H4 (cell line): ENCODE measurements at places on chromosomes 16 and 17.

DNA sequence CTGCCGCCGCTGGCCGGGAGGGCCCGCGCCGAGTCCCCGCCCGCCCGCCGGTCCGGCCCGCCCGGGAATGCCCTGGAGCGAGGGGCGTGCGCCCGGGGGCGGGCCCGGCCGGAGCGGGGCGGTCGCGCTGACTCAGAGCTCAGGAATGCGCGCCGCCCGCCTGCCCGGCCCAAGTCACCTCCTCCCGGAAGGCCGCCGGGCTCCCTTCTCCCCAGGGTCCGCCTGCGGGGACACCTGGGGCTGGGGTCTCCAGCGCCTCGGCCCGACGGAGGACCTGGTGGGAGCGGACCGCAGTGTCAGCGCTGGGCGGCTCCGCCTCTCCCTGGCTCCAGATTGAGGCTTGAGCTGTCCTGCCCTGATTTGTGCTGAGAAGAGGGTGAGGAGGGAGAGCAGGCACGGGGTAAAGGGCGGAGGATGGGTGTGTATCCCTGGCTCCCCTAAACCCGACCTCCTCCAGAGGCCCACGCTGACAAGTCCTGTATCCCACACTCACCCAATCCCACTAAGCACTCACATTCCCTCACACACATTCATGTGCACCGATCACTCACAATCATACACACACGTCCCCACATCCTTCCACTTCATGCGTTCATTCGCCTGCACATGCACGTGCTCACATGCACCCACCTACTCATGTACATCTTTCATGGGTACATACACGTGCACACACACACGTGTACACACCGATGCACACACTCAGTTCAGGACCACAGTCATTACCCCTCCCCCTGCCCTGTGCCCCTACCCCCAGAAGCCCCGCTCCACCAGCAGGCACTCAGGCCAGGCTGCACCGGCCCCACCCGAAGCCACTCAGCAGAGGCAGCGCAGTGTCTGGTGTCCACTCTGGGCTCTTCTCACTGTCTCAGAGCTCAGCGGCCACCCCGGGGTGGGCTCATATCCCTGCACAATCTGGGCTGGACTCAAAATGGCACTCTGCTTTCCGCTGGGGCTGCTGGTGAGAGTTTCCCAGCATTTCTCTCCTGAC lies at the start of gene RHBDF1:
Gene RHBDF1 (minus strand): TSS at position 71 of the 988 bp plus-strand sequence. CDS start 7,616 bp downstream, outside the sequence.
- no peak for DNase-seq

GRCh38 chr17:83117583-83117982 lies 38.2 kb downstream of the METRNL start:
- no peak for DNase-seq

DNA sequence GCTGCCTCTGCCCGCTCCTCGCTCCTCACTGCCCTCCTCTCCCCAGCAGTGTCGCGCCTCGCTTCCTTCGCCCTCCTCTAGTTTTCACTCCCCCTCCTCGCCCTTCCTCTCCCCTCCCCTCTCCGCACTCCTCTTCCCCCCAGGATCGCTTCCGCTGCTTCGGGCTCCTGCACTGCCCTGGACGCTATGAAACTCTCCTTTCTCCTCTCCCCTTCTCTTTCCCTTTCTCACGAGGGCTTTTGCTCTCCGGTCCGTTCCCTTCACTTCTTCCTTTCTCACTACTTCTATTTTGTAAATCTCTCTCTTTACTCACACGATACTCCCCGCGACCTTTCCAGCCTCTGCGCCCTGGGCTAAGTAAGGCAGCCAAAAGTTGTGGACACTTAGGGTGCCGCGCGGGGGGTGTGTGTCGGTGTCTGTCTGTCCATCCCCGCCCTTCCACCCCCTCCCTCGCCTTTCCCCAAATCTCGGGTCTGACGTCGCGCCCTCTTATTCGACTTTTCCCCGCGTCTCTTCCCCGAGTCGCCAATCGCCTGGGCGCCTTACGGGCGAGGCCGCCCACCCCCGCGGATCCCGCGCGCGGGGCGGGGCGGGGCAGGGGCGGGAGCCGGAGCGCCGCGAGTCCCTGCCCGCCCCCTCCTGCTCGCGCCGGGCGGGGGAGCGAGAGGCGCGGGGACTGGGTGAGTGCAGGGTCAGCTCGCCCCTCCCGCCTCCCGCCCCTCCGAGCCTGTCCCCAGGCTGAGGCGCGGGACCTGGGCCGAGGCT lies at the start of gene IRX3:
Gene IRX3 (minus strand): TSS at position 422 of the 765 bp plus-strand sequence. CDS start 737 bp downstream, outside the sequence.
- DNase-seq: peak; percentile 83

GRCh38 chr16:14314116-14314515 lies 243.0 kb downstream of the MRTFB start:
- DNase-seq: no peak

GRCh38 chr16:89828199-89828869 lies at the start of gene SPIRE2:
TSS of gene SPIRE2 (plus strand) at chr16:89828475. CDS start at chr16:89828551, 76 bp downstream.
- peak; percentile 59 for DNase-seq

DNA sequence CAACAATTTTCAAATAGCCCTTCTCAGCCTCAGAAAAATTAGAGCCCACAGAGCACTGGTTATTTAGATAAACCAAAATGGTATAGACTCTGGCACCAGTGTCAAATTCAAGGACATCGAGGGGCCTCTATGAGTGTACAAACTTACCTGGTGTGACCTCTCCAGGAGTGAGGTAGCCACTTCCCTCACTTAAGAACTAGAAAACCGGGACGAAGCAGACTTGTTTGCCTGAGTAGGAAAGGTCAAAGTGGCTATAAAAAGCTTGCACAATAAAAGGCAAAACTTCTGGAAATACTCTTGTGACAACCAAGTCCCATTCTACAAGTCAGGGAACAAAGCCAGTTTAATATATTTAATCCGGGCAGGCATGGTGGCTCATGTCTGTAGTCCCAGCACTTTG lies 39.2 kb upstream of the PRSS54 start:
- DNase-seq: no peak

DNA sequence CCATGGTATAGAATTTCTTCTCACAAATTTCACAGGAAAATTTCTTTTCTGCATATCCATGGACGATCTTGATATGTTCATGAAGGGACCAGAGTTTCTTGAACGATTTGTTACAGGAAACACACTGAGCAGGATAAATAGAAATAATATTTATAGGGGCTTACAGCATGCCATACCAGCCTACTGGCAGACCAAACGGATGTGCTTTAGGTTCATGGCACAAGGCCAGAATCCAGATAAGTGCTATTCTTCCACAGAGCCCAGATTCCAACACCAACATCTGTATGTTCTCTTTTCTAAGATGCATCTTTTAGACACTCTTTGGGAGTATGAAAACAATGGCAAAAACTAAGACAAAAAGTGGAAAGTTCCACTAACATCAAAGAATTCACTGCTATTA lies 49.3 kb downstream of the ZNF652 start:
- DNase-seq: no peak

DNA sequence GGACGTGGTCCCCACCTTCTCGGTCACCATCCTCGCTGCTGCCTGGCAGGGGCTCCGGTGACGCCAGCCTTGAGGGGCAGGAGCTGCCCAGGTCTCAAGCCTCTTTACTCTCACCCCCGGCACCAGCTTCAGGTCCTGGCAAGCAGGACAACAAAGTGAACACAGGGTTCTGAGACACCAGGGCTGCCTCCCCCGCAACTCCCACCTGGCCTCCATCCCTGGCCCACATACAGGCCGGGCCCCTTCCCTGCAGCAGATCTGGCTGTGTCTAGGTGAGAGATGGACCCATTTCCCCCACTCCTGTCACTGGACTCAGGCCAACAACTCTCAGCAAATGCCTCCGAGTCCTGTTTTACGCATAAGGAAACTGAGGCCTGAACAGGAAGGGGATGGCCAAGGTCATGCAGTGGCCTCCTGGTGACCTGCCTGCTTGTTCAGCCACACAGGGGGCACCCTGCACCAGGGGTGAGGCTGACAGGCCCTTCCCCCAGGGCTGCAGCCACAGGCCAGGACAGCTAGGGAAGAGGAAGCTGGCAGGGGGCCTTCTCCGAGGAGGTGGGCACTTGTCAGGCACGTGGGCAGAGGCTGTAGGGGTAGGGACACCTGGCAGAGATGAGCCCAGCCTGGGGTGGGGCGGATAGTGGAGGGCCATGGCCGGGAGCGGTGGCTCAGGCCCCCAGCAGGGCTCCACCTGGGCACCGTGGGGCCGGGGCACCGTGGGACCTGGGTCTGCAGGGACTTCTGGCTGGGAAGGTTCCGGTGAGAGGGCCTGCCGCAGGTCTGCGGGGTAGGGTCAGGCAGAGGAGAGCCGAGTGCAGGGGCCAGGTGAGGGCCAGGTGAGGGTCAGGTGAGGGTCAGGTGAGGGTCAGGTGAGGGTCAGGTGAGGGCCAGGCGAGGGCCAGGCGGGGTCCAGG lies 46.7 kb upstream of the PVALEF start:
- no peak for DNase-seq

DNA sequence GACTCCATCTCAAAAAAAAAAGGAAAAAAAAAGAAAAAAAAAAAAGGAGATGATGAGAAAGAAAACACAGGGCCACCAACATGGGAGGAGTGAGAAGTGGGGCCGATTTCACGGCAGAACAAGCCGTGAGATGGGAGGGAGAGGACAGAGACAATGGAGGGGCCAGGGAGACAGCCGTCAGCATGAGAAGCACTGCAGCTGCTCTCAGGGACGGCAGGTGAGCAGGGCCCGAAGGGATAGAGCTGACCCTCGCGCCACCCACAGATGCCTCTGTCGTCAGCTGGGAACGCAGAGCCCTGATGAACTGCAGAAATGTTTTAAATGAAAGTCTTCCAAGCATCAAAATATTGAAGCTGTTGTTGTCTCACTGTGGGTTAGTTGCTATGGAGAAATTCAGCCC lies 20.3 kb downstream of the PITPNM3 start:
- DNase-seq: no peak

GRCh38 chr17:28717578-28718332 lies at the start of gene RAB34:
TSS of gene RAB34 (minus strand) at chr17:28717868. CDS start at chr17:28717266, 602 bp downstream.
- DNase-seq: peak; percentile 85

DNA sequence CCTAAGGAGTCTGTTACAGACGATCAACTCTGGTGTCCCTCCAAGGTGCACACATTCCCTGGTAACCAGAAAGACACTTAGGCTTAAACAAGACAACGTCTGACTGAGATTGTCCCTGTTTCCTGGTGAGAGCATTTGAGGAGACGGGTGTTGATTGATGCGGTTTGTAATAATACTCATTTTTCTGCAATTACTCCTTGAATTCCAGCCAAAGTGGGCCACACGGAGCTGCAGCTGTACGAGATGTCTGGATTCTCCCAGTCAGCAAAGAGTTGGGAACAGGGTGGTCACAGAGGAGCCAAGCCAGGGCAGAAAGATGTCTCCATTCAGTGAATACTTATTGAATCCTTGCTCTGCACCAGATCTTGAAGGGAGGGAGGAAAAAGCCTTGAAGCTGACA lies 30.9 kb upstream of the CES5A start:
- no peak for DNase-seq

GRCh38 chr17:38341035-38341721 lies 2.6 kb downstream of the GPR179 start:
- DNase-seq: no peak

- no peak for DNase-seq
Observed at GRCh38 chr16:73280388-73280787, 232.5 kb upstream of the ZFHX3 start.

DNA sequence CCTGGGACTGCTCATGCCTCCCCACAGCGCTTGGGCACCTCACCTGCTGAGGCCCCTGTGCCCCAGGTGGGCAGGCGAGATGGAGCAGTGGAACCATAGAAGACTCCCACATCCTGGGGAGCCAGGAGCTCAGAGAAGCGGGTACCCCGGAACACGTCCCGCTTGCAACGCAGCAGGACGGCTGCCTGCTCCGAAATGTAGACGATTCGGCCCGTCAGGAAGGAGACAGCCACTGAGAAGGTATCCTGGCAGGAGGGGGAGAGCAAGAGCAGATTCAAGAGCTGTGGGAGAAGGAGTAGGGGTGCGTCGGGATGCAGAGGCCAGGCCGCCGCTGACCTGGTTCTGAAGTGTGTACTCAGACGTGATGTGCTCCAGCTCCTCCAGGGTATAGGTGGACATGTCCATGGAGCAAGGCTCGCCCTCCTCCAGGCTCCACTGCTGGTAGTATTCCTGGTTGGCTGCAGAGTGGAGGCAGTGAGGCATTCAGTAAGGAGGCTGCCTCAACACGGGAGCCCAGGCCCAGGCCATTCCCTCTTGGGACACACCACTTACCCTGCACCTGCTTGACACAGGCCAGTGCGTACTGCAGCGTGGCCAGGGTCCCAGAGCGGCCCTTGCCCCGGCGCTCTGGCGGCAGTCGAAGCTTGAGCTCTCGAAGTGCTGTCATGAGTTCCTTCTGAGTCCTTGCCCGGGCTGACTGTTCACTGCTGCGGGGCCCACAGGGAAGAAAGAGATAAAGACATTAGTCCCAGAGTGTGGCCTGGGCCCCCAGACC lies 2.6 kb downstream of the PER1 start:
- no peak for DNase-seq
